Airway epithelial cell (primary cell): ENCODE measurements at places on chromosomes 2 and 18. TPM values are rescaled to one million over a fixed set of nuclear protein-coding genes. Genes with fewer than 3 reads are reported as not detected.

ADD2 gene
- not detected in 2 replicates for total RNA-seq

CENPA gene
- total RNA-seq: 6.2 and 12.6 TPM in 2 replicates

ST6GAL2 gene
- total RNA-seq: 0.23 TPM in 1 of 2 replicates, not detected in the other

COPS7B gene
- total RNA-seq: 17.5 and 27.1 TPM in 2 replicates

SERPINB11 gene
- total RNA-seq: 0.05 and 0.35 TPM in 2 replicates

STARD6 gene
- total RNA-seq: 0.51 TPM in 1 of 2 replicates, not detected in the other

CYBRD1 gene
- 9.6 and 11.6 TPM in 2 replicates for total RNA-seq

ITGA6 gene
- 348 and 398 TPM in 2 replicates for total RNA-seq

PTPRN gene
- total RNA-seq: 0.49 TPM in 1 of 2 replicates, not detected in the other

SCN1A gene
- not detected in 2 replicates for total RNA-seq

RETREG2 gene
- 34.1 and 43.3 TPM in 2 replicates for total RNA-seq

DES gene
- total RNA-seq: not detected in 2 replicates

SERPINB12 gene
- 0.28 TPM in 1 of 2 replicates, not detected in the other for total RNA-seq

ASB18 gene
- total RNA-seq: not detected in 2 replicates

LBX2 gene
- 0.56 TPM in 2 replicates for total RNA-seq

ERICH2 gene
- total RNA-seq: 0.60 TPM in 1 of 2 replicates, not detected in the other

MROH2A gene
- total RNA-seq: not detected in 2 replicates

DYSF gene
- 7.0 and 7.2 TPM in 2 replicates for total RNA-seq

GRP gene
- total RNA-seq: not detected in 2 replicates

DPP10 gene
- not detected in 2 replicates for total RNA-seq

MFSD2B gene
- total RNA-seq: 0.14 TPM in 1 of 2 replicates, not detected in the other

STK17B gene
- 15.9 and 21.7 TPM in 2 replicates for total RNA-seq

TDRD15 gene
- total RNA-seq: not detected in 2 replicates

NYAP2 gene
- not detected in 2 replicates for total RNA-seq

DCC gene
- not detected in 2 replicates for total RNA-seq

C2orf80 gene
- total RNA-seq: not detected in 2 replicates

RGPD8 gene
- 0.88 and 3.9 TPM in 2 replicates for total RNA-seq

ZCCHC2 gene
- 7.8 and 8.0 TPM in 2 replicates for total RNA-seq

CCDC85A gene
- total RNA-seq: not detected in 2 replicates

ELMOD3 gene
- 11.4 and 13.3 TPM in 2 replicates for total RNA-seq

GRB14 gene
- total RNA-seq: 0.98 and 2.7 TPM in 2 replicates

TXNDC2 gene
- 0.07 TPM in 1 of 2 replicates, not detected in the other for total RNA-seq

ANO7 gene
- total RNA-seq: 0.79 and 1.1 TPM in 2 replicates

KIF1A gene
- not detected in 2 replicates for total RNA-seq

ANKRD44 gene
- total RNA-seq: 1.3 and 1.5 TPM in 2 replicates

GAREM2 gene
- 0.05 and 0.42 TPM in 2 replicates for total RNA-seq

TMEM163 gene
- not detected in 2 replicates for total RNA-seq

DNAJC5G gene
- total RNA-seq: not detected in 2 replicates

STK36 gene
- 5.3 and 9.9 TPM in 2 replicates for total RNA-seq

MFSD6 gene
- 47.3 and 55.3 TPM in 2 replicates for total RNA-seq

NT5C1B gene
- 0.07 TPM in 1 of 2 replicates, not detected in the other for total RNA-seq

PRKCE gene
- 1.7 and 6.5 TPM in 2 replicates for total RNA-seq

IL1F10 gene
- 0.78 TPM in 1 of 2 replicates, not detected in the other for total RNA-seq

THSD7B gene
- total RNA-seq: 0.05 and 0.07 TPM in 2 replicates
